SIG-M5 (cell line): ENCODE measurements at places on chromosomes 3 and 15.
A peak's percentile ranks its signal among the peaks of the same experiment; 100 is the strongest.

- DNase-seq = no peak
These were observed 161.3 kb upstream of the SLC2A2 start for GRCh38 chr3:171187706-171188290.

DNA sequence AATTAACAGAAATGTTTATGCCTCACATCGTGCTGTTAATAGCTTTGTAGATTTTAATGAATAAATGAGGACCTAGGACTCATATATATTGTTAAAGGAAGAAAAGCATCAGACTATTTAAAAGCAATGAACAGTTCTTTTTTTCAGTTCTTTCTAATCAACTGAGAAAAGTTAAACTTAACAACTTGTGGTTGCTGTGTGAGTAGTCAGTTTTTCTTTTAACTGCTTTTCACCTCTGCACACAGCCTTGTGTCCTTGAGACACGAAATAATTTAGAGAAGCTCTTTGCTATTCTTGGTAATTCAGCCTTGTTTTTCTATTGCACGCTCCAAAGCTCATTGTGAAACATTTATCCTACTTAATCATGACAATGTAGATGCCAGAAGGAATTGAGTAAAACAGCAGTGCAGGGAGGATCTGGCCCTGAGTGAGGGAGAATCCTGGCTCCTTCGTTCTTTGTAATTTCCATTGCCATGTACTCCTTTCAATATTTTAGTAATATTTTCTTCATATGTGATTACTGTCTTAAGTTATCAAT is 499.0 kb downstream of the PYDC2 start:
- no peak for DNase-seq

DNA sequence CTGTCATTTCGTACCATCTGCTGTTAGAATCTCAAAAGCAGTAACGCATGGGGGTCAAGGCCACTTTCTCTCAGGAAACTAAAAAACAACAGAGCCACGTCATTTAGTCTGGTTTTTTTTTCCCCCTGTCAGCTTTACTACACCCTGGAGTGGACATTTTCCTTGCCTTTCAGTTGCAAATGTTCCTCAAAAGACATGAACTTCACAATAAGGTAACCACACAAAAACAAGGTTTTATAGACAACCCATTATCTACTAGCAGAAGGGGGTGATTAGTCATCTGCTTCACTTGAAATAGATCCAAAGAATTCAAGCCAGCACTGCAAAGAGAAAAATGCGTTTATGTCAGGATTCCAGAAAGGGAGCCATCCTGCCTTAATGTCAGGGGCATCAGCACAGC is 171.8 kb upstream of the CDIN1 start:
- DNase-seq = no peak

GRCh38 chr3:39990532-39990931 is 181.1 kb downstream of the MYRIP start:
- DNase-seq = no peak

DNA sequence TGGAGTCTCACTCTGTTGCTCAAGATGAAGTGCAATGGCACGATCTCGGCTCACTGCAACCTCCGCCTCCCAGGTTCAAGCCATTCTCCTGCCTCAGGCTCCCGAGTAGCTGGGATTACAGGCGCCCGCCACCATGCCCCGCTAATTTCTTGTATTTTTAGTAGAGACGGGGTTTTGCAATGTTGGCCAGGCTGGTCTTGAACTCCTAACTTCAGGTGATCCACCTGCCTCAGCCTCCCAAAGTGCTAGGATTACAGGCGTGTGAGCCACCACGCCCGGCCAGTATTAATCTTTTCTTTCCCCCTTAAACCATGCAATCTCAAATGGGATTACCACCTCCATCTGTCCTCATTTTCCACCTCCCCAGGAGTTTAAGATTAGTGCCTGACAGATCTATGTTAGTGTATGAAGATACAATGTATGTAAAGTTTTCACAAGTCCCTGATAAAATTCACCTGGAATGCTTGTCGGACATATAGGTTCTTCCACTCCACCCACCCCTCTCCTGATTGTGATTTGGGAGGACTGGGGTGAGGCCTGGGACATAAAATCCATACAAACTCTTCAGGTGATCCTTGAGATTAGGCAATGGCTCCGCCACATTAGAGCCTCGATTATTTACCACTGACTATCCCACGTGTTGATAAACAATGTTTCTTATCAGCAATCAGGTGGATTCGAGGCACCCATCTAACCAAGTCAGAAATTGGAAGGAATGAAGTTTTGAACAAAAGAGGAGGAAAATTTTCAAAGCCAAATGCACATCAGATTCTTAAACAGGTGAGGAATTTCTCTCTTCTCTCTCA is 1.2 kb downstream of the PARL start:
- no peak for DNase-seq

DNA sequence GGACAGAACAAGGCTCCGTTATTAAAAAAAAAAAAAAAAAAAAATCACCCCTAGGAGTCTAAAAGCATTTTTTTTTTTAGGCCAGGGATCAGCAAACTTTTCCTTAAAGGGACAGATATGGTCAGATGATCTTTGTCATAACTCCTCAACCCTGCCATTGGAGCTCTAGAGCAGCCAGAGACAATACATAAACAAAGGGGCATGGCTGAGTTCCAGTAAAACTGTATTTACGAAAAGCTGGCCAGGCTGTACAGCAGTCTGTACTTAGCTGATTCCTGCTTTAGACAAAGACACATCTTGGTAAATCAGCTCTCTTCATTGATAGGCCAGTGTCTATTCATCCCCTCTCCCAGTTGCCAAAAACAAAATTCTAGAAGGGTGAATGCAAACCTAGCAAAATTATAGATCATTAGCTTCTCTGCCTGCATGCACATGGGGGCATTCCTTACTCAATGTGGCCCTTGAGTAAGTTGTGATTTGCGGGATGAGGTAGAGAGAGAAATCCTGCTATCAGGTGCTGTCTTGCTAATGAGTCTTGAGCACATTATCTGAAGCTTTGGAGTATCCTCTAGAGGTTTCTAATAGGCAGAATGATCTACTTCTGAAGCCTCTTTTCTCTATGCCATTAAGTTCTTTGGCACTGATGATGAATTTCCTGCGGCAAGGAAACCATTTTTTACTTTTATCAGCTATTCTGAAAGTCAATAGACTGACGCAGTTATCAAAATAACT is 35.2 kb downstream of the SENP8 start:
- DNase-seq = no peak

DNA sequence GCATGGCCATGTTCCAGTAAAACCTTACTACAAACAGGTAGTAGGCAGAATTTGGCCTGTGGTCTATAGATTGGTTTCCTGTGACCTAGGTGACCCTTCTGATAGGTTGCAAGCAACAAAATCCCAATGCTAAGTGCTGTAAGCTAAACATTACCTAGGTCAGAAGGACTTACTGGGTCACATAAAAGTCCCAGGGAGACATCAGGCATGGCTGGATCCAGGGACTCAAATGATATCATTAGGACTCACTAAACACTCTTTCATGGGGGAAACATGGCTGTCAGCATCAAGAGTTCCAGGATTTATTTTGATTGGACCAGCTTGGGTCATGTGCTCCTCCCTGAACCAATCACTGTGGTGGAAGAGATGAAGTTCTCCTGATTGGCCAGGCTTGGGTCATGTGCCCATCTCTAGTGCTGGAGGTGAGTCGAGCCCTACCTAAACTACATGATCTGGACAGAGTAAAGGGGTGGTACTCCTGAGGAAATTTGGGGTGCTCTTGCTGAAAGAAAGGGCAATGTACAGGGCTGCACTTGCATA is 16.8 kb upstream of the SLC6A1 start:
- no peak for DNase-seq

- DNase-seq = no peak
These were observed 94.0 kb upstream of the MEX3B start for GRCh38 chr15:82139823-82140268.

GRCh38 chr3:129911261-129911861 is 17.9 kb upstream of the TMCC1 start:
- peak; percentile 50 for DNase-seq

DNA sequence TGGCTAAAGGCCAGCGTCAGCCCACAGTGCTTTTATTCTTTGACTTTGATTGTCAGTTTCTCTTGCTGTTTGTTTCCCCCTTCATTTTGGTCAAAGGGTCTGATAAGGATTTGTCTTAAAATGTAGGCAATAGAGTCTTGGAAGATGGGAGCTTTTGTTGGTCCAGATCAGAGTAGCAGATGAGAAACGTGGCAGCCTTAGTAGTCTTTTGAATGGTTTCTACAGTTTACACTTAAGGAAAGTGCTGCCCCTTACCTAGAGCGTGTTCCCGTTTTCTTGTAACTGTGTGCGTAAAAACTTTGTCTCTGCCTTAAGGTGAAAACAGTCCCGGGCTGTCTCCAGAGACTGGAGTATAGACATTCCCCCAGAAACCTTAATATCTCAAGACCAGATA is 630 bp downstream of the LXN start:
- DNase-seq = no peak

- no peak for DNase-seq
These were observed 5.9 kb downstream of the SLC49A4 start for GRCh38 chr3:122800706-122801237.

DNA sequence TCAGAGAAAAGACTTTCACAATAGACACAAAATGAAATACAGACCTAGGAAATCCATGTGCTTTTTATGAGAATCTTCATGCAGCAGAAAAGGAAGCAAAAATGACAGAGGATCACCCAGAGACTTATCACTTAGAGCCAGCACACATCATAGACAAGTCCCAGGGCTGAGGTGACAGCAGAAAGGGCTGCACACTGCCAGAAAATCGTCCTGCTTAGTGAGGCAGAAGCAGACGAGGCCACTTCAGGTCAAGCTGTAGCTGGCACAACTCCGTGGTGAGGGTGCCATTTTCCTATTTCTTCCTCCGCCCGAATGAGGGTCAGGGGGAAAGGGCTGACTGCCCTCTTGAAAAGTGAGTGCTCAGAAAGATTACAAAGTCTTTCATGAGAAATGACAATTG is 95.9 kb upstream of the TNIK start:
- DNase-seq = no peak

- DNase-seq = no peak
These were observed 144.3 kb downstream of the EEFSEC start for GRCh38 chr3:128297401-128298138.

DNA sequence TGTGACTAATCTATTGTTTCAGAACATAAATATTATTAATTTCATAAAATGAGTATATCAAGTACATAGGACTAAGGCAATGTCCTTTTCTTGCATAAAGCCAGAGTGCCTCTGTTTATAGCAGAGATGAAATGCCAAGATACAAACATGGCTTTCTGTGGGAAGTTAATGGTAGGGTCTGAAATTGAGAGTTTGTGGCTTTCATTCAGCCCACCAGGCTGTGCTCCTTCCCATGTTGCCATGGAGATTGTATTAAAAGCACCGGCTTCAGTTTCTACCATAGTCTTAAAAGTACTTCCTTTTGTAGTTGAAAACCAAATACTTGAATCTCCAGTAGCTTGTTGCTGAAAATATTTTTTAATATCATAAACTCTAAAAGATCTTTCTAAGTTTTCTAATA is 114.0 kb downstream of the LRRC28 start:
- no peak for DNase-seq

DNA sequence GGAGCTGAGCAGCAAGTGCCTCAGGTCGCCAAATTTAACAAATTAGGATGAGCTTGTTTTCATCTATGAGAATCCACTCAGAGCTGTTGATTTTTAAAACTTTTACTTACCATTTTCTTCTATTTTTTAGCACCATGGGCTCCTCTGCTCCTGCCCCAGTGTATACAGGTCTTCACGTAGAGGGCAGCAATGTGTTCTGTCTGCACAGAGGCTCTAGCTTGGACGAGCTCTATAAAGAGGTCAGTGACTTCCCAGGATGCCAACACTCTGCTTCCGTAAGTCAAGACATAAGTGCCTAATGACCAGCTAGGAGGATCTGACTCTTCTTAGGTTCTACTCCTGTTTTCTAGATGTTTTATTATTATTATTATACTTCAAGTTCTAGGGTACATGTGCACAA is 41.2 kb upstream of the CNOT10 start:
- no peak for DNase-seq

GRCh38 chr3:120649830-120650233 is 32.2 kb downstream of the HGD start:
- DNase-seq = no peak

GRCh38 chr3:186458306-186459107 is 85.7 kb downstream of the CRYGS start:
- DNase-seq = no peak

- DNase-seq = no peak
These were observed 6.0 kb downstream of the MRAS start for GRCh38 chr3:138354376-138354775.

GRCh38 chr3:126773167-126773566 is 69.1 kb downstream of the CHCHD6 start:
- DNase-seq = no peak

DNA sequence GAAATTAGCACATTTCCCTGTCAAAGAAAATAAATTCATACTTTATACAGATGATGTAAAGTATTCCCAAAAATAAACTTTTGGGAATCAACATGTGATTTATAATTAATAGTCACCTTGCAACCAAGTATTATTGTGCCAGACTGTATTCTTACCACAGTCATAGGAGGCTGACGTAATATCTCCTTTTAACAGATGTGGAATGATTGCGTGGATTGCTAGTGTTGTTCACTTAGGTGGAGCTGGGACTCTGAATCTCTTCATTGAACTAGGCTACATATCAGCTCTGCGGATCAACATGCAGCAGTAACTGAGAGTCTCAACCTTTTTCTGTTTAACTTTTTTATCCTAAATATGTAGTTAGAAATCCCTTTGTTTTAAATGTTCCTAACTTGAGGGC is 37.2 kb downstream of the PXK start:
- no peak for DNase-seq

- no peak for DNase-seq
These were observed 181.0 kb downstream of the ABHD5 start for GRCh38 chr3:43871627-43872245.

- no peak for DNase-seq
These were observed 3.8 kb upstream of the KIF23 start for GRCh38 chr15:69410248-69410874.

- DNase-seq = no peak
These were observed 165.5 kb upstream of the LRRN1 start for GRCh38 chr3:3633761-3634160.

GRCh38 chr3:10956986-10957385 is 35.6 kb upstream of the SLC6A1 start:
- no peak for DNase-seq

DNA sequence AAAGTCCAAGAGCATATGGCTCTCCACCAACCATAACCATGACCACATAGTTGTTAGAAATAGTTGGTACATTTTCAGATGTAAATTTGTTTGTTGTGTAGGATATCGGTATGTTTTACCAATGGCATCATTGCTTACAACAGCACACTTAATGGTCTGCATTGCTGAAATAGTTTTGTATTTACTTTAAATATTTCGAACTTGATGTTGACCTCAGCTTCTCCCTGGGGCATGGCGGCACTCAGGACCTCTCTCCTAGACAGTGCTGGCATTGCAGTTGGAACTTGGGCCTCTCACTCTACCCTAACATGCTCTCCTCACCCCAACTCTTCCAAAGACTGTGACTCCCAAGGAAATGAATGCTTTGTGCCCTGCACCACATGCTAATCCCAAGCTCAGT is 5.0 kb downstream of the SLC22A13 start:
- no peak for DNase-seq

- no peak for DNase-seq
These were observed 132.3 kb upstream of the NEO1 start for GRCh38 chr15:72919936-72920465.

- no peak for DNase-seq
These were observed 44.9 kb downstream of the GJD2 start for GRCh38 chr15:34709866-34710265.

- DNase-seq = no peak
These were observed 8.0 kb downstream of the ESYT3 start for GRCh38 chr3:138442433-138442832.
